ENCODE measurements at places on chromosomes 16 and 17. TPM values are rescaled to one million over a fixed set of nuclear protein-coding genes. Genes with fewer than 3 reads are reported as not detected.

The ABCA6 gene
- not detected for total RNA-seq

The SSH2 gene
- 30.1 TPM for total RNA-seq

The NPIPB9 gene
- 1.7 TPM for total RNA-seq

The NEUROD2 gene
- total RNA-seq: not detected

The EFNB3 gene
- total RNA-seq: 1.7 TPM

The NGFR gene
- total RNA-seq: 0.96 TPM

The CBX8 gene
- total RNA-seq: 23.8 TPM

The KRT24 gene
- total RNA-seq: not detected

The HSD11B2 gene
- 1.8 TPM for total RNA-seq

The KRTAP1-5 gene
- not detected for total RNA-seq

The DHRS13 gene
- total RNA-seq: 6.4 TPM
